Activated naive CD8-positive, alpha-beta T cell treated with anti-CD3 and anti-CD28 coated beads for 36 hours (primary cell): ENCODE measurements at places on chromosomes 5 and 9.

- no peaks in the 10 kb centered on the region for H3K27me3 ChIP-seq
- H3K4me3 ChIP-seq = no peak overlapping the region
- DNase-seq = no peak
- no peaks in the 10 kb centered on the region for H3K36me3 ChIP-seq
Measured at GRCh38 chr5:22706901-22707300, 146.2 kb downstream of the CDH12 start.

DNA sequence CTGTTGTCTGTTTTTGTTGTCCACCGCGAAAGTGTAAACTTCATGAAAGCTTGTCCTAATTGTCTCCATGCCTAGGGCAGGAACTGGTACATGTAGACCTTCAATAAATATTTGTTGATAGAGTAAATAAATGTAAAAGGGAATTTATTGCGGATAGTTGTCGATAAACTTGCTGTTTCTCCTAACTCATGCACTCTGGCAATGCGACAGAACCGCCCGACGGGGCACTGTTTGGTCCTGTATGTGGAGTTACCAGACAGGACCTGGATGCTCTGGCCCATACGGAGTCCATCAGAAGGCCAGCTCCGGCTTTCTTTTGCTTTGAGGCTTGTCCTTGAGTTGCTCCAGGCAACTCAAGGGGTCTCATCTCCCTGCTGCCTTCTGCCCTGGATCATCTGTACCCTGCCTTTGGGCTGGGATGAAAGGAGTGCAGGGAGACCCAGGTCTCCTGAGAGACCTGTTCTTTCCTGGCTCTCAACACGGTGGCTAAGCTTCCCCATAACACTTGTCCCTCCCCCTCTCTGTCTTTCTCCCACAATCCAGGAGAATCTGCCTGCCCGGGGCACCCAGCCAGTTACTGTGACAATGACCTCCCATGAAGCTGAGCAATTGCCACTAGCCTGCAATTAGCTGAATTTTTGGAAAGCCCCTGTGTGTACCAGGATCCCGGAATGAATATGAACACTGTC, 149.5 kb upstream of the PTCH1 start:
- H3K4me1 ChIP-seq = no peaks in the 10 kb centered on the region
- no peaks in the 10 kb centered on the region for H3K36me3 ChIP-seq
- peaks cover 12% of the 10 kb centered on the region for H3K27me3 ChIP-seq

DNA sequence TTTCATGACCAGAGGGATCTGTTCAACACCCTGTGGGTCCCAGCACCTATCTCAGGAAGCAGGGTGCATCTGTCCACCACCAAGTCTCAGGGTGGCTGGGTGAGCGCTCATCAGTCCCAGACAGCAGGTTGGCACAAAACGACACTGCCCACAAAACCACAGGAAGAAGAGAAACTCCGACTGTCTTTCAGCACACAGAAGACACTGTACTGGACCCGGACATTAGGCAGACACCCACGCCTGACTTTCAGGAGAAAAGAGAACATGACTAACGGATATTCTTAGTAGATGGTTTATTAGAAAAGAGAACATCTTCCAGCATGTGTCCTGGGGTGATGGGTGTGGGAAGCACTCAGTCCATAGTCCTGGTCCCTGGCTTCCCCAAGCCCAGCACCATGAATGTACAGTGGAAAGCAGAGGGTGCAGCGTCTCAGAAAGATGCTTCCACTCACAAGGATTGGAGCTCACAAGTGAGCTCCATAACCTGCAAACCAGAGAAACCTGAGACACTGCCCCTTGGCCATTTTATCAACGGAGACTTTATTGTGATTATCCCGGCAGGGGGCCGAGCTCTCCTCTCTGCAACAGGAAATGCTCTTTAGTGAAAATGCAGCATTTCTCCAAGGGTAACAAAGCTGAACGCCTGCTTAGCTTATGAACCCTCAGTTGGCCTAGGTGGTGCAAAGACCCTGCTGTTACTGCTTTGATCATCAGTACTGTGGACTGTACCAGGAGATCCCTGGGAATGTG, 35.8 kb upstream of the LCP2 start:
- H3K4me3 ChIP-seq = peak overlapping the region; percentile 69
- peak; percentile 67 for DNase-seq
- peaks cover 70% of the 10 kb centered on the region for H3K4me1 ChIP-seq
- H3K36me3 ChIP-seq = peaks cover 5% of the 10 kb centered on the region
- no peak overlapping the region for H3K27ac ChIP-seq
- no peaks in the 10 kb centered on the region for H3K27me3 ChIP-seq

- peak overlapping the region; percentile 60 for H3K27ac ChIP-seq
- no peaks in the 10 kb centered on the region for H3K27me3 ChIP-seq
- peaks cover 30% of the 10 kb centered on the region for H3K4me1 ChIP-seq
- H3K36me3 ChIP-seq = peaks cover 28% of the 10 kb centered on the region
- H3K4me3 ChIP-seq = peak overlapping the region; percentile 34
- no peak for DNase-seq
Measured at GRCh38 chr9:132356324-132356924, 1.6 kb upstream of the SETX start.

- H3K4me3 ChIP-seq = no peak overlapping the region
- no peak overlapping the region for H3K27ac ChIP-seq
- H3K27me3 ChIP-seq = no peaks in the 10 kb centered on the region
Measured at GRCh38 chr5:68587171-68587570, 371.6 kb downstream of the PIK3R1 start.

DNA sequence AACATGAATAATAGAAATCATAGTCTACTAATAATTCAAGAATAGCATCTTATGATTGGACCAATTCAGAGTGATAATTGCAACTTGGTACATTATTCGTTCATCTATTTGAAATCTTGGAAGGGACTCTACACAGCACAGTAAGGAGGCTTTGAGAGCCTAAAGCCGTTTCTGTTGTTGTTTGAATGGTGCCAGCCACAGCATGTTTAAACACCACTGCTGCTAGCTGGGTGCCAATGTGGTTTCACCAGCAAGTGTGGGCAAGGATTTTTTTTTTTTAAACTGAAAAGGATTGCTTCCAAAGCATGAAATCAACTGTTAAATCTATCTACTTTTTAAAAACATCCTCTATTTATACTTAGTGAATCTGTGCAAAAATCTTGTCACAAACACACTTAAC, 253.9 kb upstream of the MAP3K1 start:
- no peaks in the 10 kb centered on the region for H3K4me1 ChIP-seq
- H3K36me3 ChIP-seq = no peaks in the 10 kb centered on the region
- no peaks in the 10 kb centered on the region for H3K27me3 ChIP-seq
- H3K27ac ChIP-seq = no peak overlapping the region

DNA sequence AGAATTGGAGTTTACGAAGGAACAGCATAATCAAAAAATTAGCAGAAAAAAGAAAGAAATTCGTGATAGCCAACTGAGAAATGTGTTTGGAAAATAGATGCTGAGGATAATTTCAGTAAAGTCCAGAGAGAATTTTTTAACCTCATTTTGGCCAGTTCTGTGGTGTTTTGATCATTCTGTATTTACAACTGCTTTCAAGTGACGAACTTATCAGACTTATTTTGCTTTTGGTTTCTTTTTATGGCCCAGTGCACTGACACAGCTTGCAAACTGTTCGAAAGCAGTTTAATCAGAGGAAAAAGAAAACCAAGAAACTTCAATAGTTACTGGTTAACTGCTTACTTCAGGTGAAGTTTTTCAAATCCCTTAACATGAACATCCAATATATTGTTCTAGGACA, 1.9 kb downstream of the SDHA start:
- H3K36me3 ChIP-seq = peaks cover 8% of the 10 kb centered on the region
- peaks cover 52% of the 10 kb centered on the region for H3K4me1 ChIP-seq
- no peaks in the 10 kb centered on the region for H3K27me3 ChIP-seq
- peak overlapping the region; percentile 91 for H3K27ac ChIP-seq

GRCh38 chr5:155087036-155087435, 73.5 kb downstream of the KIF4B start:
- H3K36me3 ChIP-seq = no peaks in the 10 kb centered on the region
- peaks cover 13% of the 10 kb centered on the region for H3K27me3 ChIP-seq
- no peak overlapping the region for H3K4me3 ChIP-seq

DNA sequence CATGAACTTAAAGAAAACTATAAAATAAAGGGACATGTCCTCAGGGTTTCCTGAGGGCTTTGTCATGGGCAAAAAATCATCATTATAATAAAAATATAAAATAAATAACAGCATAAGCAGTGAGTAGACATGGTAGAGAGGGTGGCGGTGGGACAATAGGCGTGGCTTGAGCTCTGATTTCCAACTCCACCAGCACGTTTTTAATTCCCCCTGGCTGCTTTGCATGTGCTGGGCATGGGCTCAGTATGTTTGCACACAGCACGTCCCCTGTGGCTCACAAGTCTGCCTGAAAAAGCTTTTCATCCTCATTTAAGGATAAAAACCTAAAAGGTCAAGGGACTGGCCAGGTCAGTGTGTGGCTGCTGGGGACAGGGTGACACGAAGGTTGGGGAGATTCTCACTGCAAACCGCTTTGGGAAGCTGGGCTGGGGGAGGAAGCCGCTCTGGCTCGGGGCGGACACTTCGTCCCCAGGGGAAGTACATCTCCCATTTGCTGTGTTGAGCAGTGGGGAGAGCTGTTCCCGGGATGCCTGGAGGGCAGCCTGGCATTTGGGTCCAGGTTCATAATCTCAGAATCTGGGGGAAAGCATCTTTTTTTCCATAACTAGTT, 32.6 kb downstream of the NKX2-5 start:
- peaks cover 7% of the 10 kb centered on the region for H3K36me3 ChIP-seq
- no peak overlapping the region for H3K27ac ChIP-seq
- no peak for DNase-seq
- peaks cover 53% of the 10 kb centered on the region for H3K27me3 ChIP-seq

GRCh38 chr9:14094491-14094890, 219.4 kb downstream of the NFIB start:
- H3K27ac ChIP-seq = no peak overlapping the region
- H3K4me3 ChIP-seq = no peak overlapping the region
- no peak for DNase-seq
- no peaks in the 10 kb centered on the region for H3K4me1 ChIP-seq
- no peaks in the 10 kb centered on the region for H3K36me3 ChIP-seq

GRCh38 chr5:3091040-3091774, 339.7 kb upstream of the IRX2 start:
- H3K4me3 ChIP-seq = no peak overlapping the region
- peaks cover 4% of the 10 kb centered on the region for H3K27me3 ChIP-seq
- H3K4me1 ChIP-seq = no peaks in the 10 kb centered on the region
- no peak for DNase-seq
- H3K27ac ChIP-seq = no peak overlapping the region

- H3K4me3 ChIP-seq = no peak overlapping the region
- no peak overlapping the region for H3K27ac ChIP-seq
- DNase-seq = no peak
- H3K4me1 ChIP-seq = no peaks in the 10 kb centered on the region
- H3K36me3 ChIP-seq = peaks cover 4% of the 10 kb centered on the region
Measured at GRCh38 chr9:123608104-123608503, 252.1 kb downstream of the CRB2 start.

- H3K4me1 ChIP-seq = no peaks in the 10 kb centered on the region
- DNase-seq = no peak
- H3K27me3 ChIP-seq = peaks cover 3% of the 10 kb centered on the region
- no peaks in the 10 kb centered on the region for H3K36me3 ChIP-seq
Measured at GRCh38 chr5:60285910-60286309, 392.4 kb upstream of the PDE4D start.

GRCh38 chr5:132526974-132527564, 16.3 kb downstream of the IL5 start:
- no peak overlapping the region for H3K27ac ChIP-seq
- peaks cover 4% of the 10 kb centered on the region for H3K27me3 ChIP-seq
- DNase-seq = no peak
- no peak overlapping the region for H3K4me3 ChIP-seq
- H3K4me1 ChIP-seq = peaks cover 39% of the 10 kb centered on the region
- peaks cover 2% of the 10 kb centered on the region for H3K36me3 ChIP-seq

DNA sequence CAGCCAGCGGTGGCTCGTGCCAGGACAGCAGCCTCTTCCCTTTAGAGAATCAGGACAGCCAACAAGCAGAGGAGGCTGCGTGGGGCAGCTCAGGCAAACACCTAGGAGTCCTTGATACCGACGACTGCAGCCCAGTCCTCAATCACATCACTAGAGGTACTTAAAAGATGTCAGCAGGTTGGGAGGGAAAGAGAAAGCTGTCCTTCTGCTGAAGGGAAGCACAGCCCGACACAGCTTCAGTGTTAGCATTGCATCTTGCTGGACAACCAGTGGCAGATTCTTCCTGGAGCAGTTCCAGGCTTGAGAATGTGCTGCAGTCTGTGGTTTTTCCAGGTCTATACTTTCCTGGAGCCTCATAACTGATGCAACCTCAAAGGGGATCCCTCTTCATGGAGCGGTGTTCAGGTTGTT, 230.5 kb downstream of the SYK start:
- DNase-seq = no peak
- no peak overlapping the region for H3K4me3 ChIP-seq
- H3K27me3 ChIP-seq = peaks cover 21% of the 10 kb centered on the region
- H3K27ac ChIP-seq = no peak overlapping the region
- H3K4me1 ChIP-seq = peaks cover 1% of the 10 kb centered on the region

DNA sequence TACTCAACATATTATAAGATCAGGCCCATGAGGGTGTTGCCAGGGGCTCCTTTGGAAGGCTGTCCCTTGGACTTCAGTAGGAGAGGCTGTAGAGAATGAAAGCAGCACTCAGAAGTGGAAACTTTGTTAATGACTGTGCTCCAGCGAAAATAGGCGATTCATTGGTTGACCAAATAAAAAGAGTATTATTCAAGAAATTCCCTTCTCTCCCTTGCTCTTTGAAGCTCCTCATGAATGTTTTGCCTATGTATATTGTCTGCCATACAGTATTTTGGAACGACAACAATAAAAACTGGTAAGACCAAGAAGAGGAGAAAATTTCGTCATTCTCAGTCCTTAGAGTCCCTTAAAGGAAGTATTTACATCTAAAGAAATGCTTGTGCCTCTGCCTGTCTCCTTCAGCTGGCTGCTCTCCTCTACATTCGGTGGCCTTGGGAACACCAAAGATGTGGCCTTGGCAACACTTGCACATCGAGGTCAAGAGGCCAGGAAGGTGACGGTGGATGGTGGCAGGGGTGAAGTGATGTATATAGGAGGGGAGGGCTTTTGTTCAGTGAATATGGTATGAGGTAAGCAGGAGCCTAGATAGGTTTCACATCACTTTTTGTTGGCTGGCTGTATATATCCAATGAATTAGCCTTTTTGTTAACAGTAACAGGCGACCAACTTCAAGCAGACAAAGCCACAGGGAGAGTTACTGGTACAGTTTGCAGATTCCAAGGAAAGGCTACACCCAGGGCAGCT, 95.0 kb upstream of the ACTBL2 start:
- no peaks in the 10 kb centered on the region for H3K4me1 ChIP-seq
- no peak for DNase-seq
- H3K27me3 ChIP-seq = peaks cover 4% of the 10 kb centered on the region
- no peak overlapping the region for H3K4me3 ChIP-seq
- H3K36me3 ChIP-seq = no peaks in the 10 kb centered on the region

GRCh38 chr5:95822043-95822541, 434 bp downstream of the GLRX start:
- H3K4me3 ChIP-seq = peak overlapping the region; percentile 97
- H3K27ac ChIP-seq = peak overlapping the region; percentile 90
- H3K36me3 ChIP-seq = no peaks in the 10 kb centered on the region
- no peak for DNase-seq
- no peaks in the 10 kb centered on the region for H3K27me3 ChIP-seq
- peaks cover 55% of the 10 kb centered on the region for H3K4me1 ChIP-seq
